Activated CD4-positive, alpha-beta T cell treated with anti-CD3 and anti-CD28 coated beads for 24 hours (primary cell): ENCODE measurements at places on chromosomes 12 and 14.
A peak's percentile ranks its signal among the peaks of the same experiment; 100 is the strongest.

DNA sequence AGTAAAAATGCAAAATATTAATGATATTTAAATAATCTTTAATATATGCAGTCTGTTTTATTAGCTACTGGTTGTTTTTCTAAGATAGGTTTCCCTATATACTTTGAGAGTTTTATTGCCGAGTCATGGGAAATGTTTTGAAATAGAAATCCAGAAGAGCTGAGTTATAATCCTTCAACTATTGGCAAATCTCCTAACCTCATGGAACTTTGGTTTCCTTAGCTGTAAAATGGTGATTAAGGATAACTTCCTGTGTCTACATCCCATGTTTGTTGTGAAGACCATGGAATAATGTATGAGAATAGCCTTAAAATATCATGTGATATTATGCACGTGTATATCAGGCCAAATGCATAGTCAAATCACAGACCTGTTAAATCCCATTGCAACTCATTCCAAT, 51.0 kb downstream of the UNC79 start:
- no peak for DNase-seq

GRCh38 chr12:123723011-123723410, 10.9 kb downstream of the ATP6V0A2 start:
- DNase-seq: no peak

- no peak for DNase-seq
These were observed 61.5 kb upstream of the PLEKHG7 start for GRCh38 chr12:92641291-92641690.

- DNase-seq: no peak
These were observed 71.9 kb downstream of the RESF1 start for GRCh38 chr12:32031109-32031508.

DNA sequence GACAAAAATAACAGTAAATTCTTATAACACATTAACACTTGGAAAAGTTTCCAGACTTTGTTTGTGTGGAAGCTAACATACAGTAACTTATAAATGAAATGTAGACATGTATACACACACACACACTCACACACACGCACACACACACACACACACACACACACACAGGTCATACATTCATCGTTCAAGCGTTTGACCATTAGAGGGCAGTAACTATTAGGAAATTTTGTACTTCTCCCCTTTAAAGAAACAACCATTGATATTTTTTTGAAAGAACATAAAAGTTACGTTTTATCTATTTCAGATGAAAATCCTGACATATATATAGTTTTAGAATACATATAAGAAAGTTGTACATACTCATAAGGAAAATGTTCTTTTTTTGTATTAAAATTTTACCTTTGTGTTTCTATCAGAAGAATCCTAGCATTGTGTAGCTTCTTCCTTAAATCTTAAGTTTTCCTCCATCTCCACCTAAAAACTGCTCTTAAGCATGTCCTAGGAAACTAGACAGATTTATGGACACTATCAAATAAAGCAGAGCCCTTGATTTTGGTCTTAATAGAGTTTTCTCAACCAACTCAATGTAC, 29.0 kb downstream of the PTPRQ start:
- no peak for DNase-seq

- no peak for DNase-seq
These were observed 53.6 kb downstream of the ARF6 start for GRCh38 chr14:49946320-49947141.

- DNase-seq: no peak
These were observed 22.4 kb downstream of the SLC7A8 start for GRCh38 chr14:23160924-23161522.

- no peak for DNase-seq
These were observed 11.5 kb downstream of the LIMA1 start for GRCh38 chr12:50271724-50272247.

DNA sequence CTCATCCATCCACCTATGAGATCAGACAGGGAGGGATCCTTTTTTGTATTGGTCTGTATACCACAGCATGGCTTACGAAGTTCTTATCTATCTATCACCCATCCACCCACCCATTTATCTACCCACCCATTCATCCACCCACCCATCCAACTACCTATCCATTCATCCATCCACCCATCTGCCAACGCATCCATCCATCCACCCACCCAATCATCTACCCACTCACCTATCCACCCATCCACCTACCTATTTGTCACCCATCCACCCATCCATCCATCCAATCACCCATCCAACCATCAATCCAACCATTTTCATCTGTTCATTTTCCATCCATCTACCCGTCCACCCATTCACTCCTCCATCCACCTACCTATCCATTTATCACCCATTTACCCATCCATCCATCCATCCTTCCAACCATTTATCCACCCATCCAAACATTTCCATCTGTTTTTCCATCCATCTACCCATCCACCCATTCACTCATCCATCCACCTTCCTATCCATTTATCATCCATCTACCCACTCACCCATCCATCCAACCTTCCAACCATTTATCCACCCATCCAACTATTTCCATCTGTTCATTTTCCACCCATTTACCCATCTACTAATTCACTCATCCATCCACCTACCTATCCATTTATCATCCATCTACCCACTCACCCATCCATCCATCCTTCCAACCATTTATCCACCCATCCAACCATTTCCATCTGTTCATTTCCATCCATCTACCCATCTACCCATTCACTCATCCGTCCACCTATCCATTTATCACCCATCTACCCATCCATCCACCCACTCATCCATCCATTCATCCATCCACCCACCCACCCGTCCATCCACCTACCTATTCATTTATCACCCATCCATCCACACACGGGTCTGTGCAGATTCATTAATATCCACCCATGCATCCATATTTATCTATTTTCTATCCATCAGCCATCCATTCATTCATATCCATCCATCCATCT, 13.3 kb downstream of the SDS start:
- no peak for DNase-seq

GRCh38 chr12:20426191-20426590, 57.9 kb downstream of the PDE3A start:
- no peak for DNase-seq

- no peak for DNase-seq
These were observed 121.4 kb downstream of the SMOC1 start for GRCh38 chr14:70000601-70001000.

DNA sequence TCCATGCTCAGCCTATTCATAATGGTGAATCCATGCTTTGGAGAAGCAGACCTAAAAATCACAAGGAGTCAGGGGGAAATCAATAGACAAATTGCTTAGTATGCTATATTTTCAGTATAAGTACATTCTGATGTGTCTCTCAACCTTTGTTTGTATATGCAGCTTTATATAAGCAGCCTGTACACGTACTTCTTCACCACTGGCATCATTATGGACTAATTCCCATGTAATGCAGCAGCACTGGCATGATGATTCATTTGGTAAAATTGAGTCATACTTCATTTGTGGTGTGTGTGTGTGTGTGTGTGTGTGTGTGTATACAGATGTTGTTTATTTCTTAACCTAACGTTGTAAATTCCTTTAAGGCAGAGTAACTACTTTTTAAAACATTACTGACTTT, 10.9 kb downstream of the DCP1B start:
- DNase-seq: no peak

GRCh38 chr12:31031951-31032335, 41.7 kb upstream of the DDX11 start:
- no peak for DNase-seq

DNA sequence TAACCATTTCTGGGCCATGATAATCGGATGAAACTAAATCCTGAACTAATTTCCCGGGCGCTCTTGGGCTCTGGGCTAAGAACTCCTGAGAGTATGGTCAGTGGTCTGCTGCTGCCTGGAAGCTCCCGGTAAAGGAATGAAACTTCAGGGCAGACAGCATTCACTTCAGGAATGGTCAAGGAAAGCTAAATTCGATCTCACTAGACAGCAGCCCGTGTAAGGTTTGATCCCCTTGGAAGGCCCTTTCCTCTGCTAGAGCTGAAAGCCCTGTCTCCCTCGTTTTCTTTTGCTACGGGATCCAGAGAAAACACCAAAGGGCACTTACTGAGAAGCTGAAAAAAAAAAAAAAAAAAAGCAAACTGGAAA, 680 bp downstream of the ASB8 start:
- no peak for DNase-seq

DNA sequence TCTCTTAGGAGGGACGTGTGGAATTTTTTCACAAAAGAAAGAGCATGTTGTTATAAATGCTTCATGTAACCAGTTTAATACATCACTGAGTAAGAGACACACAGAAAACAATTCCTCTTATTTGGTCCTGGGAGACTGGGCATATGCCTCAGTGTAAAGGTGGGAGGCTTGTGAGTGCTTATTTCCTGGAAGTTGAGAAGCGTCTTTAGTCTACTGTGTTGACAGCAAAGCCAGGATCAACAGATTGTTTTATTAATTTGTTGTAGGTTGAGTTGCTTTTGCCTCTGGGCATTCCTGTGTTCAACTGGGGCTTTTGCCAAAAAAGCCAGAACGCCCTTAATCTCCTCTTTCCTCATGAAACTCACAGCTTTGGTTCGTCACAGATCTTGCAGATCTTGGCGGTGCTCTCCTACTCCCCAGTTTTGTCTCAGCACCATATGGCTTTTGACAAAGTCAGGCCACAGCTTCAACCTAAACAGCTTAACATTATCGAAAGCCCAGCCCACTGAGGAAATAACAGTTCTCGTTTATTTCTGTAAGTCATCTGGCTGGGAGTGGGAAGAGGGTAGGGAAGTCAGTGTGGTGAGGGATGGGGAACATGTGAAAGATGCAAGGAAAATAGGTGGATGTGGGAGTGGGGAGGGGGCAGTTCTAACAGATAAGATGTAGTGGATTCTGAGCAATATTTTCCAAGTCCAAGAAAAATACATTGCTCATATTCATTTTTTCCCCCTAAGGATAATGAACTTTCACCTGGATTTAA, 227.2 kb downstream of the DACT1 start:
- no peak for DNase-seq

GRCh38 chr12:79547735-79548609, 142.8 kb downstream of the PAWR start:
- DNase-seq: no peak

- DNase-seq: no peak
These were observed 19.9 kb downstream of the CCND2 start for GRCh38 chr12:4293299-4293965.

DNA sequence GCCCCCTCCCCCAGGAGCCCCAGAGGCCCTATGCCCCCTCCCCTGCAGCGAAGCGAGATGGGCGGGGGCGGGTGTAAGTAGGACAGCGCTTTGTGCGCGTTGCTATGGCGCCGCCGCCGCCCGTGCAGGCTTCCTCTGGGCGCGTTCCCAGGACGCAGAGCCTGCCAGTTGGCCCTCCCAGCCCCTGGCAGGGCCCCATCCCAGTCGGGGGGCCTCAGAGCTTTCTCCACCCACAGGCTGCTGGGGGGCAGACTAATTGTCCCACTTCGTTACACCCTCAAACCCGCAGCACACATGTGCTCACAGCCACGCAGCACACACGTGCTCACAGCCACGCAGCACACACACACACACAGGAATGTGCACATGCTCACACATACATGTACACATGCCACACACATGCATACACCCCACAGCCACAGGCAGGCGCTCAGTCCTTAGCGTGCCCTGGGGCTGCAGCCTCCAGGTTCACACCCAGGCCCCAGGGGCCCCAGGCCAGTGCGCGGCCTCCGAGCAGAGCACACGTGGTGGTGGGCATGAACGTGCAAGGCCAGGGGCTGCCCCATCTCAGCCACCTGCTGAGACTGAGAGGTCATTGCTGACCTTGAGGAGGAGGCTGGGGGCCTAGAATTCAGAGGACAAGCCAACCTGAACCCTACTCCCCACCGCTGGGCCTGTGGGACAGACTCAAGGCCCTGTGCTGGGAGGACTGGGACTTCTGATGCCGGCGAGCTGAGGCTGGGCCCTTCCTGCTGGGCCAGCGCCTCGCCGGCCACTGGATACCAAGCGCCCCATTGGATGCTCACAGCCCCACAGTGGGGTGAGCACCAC, 15.6 kb downstream of the TRMT61A start:
- no peak for DNase-seq

GRCh38 chr12:42588524-42589464, 752 bp downstream of the PRICKLE1 start:
- no peak for DNase-seq

- DNase-seq: no peak
These were observed 35.7 kb downstream of the ADGRD1 start for GRCh38 chr12:130989391-130989790.

- DNase-seq: peak; percentile 92
These were observed 6.7 kb downstream of the HDAC7 start for GRCh38 chr12:47812797-47813510.

DNA sequence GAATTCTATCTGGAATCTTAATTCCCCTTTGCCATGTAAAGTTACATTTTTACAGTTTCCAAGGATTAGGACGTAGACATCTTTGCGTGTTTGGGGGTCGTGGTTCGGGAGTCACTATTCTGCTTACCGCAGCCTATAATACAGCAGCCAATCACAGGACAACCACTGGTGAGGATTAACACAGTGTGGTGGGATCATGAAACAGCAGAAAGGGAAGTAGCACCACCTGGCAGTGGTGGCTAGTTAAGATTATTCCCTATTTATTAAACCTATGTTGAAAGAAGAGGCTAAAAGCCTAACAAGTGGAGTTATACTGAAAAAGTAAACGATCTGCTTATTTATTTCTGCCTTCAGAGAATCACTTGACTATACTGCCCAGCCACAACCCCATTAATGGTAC, 71.7 kb downstream of the IPO8 start:
- DNase-seq: no peak

DNA sequence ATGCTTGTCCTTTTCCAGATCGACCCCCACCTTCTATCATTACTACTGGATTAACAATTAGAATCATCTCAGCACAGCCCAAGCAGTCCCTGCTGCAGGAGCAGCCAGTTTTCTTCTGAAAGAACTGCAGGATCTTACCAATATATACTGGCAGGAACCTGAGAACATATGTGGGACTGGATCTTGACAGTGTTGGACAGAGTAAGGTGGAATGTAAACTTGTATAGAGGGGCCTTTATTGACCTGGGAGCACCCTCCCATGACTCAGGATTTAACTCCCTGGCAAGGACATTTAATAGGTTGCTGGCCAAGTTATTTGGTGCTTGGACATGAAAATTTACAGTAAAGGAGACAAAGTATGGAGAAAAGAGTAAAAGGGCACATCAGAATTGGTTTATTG, 66.2 kb upstream of the TMX1 start:
- no peak for DNase-seq

- DNase-seq: no peak
These were observed 116.4 kb downstream of the NTF3 start for GRCh38 chr12:5548152-5548943.

DNA sequence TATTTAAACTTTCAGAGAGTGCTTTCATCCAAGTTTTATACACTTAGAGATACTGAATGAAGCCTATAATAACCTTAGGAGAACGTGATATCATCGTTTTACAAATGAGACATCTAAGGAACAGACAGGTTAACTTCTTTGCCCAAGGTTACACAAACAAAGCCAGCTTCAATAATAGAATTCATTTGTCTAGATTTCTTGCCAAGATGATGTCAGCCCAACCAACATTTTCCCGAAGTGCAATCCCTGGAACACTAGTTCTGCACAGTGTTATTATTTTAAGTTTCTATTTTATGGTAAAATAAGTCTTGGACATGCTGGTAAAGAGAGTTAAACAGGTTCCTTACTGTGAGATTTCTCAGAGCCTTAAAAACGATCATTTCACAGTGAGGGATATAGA, 174.6 kb downstream of the SLC25A21 start:
- DNase-seq: no peak

- DNase-seq: no peak
These were observed 20.6 kb upstream of the PKP2 start for GRCh38 chr12:32917094-32917611.
